Stimulated activated naive CD8-positive, alpha-beta T cell treated with anti-CD3 and anti-CD28 coated beads, Interleukin-15, amount 100 ng/mL, for 72 hours (primary cell): ENCODE measurements at places on chromosomes 2 and 18.

DNA sequence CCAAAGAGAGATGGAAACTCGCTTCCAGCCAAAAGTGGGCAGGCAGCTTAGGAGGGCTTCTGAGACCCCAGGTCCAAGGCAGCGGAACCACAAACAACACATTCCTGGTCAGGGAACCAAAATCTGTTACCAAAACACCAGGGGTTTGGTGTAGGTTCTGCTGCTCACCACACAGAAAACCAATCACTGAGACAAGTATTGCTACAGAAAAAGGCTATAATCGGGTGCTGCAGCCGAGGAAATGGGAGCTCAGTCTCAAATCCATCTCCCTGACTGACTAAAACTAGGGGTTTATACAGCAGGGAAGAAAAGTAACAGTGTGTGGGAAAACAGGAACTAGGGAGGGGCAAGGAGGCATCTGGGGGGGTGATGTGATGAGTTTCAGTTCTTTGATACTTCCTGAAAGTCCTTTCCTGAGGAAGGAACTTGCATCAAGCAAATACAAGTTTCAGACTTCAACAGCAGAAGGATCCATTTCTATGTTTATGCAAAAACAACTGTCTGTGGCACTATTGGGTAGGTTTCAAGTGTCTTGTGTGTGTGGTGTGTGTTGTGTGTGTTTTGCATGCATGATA, 108.0 kb downstream of the FAM168B start:
- no peak for DNase-seq

- DNase-seq = no peak
Measured at GRCh38 chr2:123808243-123808642, 216.8 kb upstream of the CNTNAP5 start.

DNA sequence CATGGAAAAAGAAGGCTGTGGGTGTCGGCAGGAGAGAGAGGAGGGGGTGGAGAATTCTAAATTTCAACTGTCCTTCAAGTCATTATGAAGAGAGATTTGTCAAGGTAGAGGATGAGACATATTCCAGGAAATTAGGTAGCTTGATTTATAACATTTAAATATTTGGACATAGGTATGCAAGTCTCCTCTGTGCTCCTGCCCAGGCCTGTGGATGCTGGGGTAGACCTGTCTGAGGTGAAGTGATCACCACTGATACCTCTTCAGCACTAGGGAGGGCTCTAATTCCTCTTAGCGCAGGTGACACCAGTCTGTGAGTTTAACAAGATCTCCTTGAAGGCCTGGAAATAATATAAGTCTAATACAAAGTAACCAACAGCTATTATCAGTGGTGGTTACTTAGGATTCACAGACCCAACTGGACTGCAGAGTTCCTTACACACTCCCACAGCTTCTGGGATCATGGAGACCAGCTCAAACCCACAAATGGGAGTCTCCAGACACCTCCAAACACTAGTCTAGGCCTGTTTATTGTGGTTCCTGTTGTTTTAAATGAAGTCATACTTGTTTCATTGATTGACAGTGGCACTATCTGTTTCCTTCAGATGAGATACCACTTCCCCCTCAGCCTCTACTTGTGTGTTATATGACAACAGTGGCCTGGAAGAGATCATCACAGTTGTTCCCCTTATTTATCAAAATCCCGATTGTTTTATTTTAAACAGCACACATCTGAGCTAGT, 104.1 kb upstream of the ITPRID2 start:
- DNase-seq = no peak

GRCh38 chr2:96105152-96105915, 11.0 kb downstream of the ADRA2B start:
- DNase-seq = no peak

DNA sequence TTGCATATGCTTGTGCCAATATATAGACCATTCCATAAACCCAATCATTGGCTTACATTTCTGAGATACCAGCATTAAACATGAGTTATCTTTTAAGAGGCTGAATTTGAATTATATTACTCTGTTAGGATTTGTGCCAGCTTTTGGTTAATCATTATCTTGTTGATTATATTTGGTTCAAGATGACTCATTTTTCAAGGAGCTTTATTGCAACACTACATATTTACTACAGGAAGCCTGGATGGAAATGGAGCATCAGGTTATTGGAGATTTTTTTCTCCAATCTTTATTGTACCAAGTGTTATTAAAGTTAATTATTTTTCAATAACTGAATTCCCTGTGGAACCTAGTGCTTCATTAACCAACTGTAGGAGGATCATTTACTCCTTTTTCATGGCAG, 26.4 kb downstream of the EML4 start:
- no peak for DNase-seq

GRCh38 chr2:40680547-40680946, 228.7 kb upstream of the SLC8A1 start:
- DNase-seq = no peak

DNA sequence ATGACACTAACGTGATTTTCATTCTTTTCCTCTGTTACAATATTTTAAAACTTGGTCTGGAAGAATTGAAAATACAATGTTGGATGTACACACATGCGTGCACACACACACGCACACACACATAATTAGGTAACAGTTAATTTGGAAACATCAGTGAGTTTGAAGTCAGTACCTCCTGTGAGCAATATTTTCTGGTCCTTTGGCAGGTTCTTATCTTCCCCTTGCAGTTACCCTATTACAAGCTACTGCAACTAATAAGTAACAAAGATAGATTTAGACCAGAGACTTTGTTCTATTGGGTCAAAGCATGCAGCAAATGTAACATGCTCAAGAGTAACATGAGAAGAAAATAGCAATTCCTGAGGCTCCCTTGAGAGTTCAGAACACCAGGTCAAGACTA, 73.3 kb downstream of the ZNF385B start:
- no peak for DNase-seq

- DNase-seq = no peak
Measured at GRCh38 chr2:156852210-156852609, 405.3 kb upstream of the GALNT5 start.

- DNase-seq = no peak
Measured at GRCh38 chr2:100365434-100365833, 43.1 kb upstream of the LONRF2 start.

- DNase-seq = no peak
Measured at GRCh38 chr2:179593323-179593722, 268.1 kb downstream of the ZNF385B start.

DNA sequence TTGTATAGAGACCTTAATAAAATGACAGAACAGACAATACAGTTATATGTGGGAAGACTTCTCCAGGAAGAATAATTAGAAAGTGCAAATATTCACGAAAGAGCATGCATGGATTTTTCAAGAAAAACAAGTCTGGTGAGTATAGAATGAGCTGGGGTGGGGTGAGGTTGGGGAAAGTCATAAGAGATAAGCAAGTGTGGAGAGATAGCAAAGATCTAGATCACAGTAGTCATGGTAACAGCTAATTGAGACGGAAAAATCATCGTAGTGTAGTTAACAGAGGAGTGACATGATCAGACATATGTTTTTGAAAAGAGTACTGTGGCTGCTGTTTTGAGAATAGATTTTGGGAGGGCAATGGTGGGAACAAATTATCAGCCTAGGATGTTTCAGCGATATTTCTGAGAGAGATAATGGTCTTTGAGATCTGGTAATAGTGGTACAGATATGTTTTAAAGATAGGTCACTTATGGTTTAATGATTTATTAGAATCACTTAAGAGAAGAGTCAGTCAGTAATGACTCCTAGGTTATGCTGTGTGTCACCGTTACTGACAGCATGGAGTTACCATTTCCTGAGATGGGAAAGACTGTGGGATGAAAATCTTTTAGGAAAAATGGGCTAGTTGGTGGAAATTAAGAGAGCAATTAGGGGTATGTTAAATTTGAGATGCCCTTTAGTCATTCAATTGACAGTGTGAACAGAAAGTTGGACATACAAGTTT, 248.5 kb upstream of the SLC8A1 start:
- no peak for DNase-seq

DNA sequence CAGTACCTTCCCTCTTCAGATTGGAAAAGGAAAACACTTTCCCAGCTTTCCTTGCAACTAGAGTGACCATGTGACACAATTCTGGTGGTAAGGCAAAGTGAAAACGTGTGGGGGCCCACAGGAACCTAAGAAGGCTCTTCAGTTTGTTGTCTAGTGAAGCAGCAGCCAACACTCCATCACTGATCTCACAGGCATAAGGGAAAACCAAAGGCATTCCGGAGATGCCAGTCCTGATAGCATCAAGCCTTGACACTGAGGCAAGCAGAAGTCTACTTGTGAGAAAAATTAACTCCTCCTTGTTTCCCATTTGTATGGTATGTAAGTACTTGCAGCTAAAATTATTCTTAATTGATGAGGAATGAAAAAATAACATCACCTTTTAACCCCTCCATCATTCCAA, 88.3 kb downstream of the ETAA1 start:
- DNase-seq = no peak

GRCh38 chr2:71990122-71990521, 157.5 kb downstream of the CYP26B1 start:
- no peak for DNase-seq

DNA sequence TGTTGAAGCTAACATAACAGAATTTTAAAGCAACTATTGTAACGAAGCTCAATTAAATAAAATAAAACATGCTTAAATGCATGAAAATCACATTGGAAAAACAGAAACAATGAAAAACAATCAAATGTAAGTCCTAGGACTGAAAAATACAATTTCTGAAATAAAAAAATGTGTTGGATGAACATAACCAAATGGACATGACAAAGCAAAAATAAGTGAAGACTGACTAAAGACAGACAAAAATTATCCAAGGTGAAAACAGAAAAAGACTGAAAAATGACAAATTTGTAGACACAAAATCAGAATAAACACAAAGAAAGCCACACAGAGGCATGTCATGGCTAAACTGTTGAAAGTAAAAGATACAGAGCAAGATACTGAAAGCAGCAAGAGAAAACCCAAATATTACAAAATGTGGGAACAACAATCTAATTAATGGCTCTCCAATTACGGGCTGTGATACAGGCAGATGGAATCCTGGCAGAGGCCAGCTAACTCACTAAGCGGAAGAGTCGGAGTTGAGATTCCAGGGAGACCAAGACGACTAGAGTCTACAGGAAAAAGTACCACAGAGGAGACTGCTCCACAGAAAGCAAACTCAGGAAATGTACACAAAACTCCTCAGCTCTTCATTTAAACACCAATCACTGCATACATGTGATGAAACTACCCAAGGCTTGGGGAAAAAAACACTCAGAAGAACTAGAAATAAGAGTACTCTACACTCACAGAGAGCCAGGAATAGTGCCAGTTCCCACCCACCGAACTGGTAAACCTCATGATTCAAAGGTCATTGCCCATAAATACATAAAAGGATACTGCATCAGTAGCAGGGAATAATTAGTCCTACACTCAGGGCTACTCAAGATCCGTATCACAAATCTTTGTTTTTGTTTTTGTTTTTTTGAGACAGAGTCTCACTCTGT, 83.6 kb downstream of the ATAD2B start:
- DNase-seq = no peak

GRCh38 chr2:129191530-129191929, 787.9 kb upstream of the RAB6C start:
- no peak for DNase-seq

DNA sequence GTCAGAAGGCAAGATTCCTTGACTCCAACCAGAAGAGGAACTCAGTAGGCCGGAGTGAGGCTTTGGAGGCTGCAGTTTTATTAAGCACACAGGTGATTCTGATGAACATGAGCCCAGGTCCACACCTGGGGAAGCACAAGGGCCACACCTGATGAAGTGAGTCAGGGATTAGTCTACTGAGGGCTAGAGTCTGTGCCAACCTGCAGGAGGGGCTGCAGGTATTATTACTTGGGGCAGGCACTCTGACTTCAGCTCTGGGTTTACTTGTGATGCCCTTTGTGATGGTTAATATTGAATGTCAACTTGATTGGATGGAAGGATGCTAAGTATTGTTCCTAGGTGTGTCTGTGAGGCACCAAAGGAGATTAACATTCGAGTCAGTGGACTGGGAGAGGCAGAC, 75.2 kb upstream of the ZCCHC2 start:
- no peak for DNase-seq

- no peak for DNase-seq
Measured at GRCh38 chr2:233676046-233676445, 4.3 kb downstream of the UGT1A9 start.

DNA sequence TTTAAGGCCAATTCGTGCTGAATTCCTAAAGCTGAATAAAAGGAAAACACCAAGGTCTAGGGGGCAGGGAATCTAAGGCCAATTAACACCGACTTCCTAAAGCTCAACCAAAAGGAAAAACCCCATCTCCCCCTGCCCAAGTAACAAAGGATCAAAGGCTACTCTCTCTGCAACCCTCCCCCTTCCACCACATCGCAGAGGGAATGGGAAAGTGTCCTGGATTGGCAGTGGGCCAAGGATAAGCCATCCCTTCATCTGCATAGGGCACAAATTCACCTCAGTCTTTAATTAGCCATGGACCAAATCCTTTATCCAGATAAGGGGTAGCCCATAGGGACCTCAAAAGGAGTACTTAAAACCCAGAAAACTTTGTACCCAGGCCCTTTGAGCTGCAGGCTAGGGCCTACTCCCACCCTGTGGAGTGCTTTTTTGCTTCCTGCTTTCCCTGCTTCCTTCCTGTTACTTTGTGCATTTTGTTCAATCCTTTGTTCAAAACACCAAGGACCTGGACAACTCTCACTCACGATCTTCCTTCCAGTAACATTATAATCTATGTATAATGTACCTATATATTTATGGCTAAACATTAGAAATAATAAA, 2119.8 kb upstream of the CELF4 start:
- DNase-seq = no peak

GRCh38 chr18:11783716-11784331, 67.4 kb upstream of the CHMP1B start:
- no peak for DNase-seq

DNA sequence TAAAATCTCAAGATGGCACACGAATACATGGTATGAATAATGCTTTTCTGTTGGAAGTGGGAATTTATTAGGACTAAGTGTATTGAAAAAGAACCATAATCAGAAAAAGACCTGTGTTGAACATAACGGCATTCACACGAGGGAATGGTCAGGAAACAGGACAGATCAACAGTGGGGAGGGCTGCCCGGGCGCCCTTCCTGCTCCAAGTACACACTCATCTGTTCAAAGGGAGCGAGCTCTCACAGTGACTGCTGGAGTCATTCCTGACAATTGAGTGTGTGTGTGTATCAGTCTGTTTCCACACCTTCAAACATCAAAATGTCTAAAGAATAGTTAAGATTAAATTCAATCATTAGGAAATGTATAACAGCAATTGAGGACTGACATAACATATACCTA, 167.2 kb downstream of the HDAC4 start:
- DNase-seq = no peak

DNA sequence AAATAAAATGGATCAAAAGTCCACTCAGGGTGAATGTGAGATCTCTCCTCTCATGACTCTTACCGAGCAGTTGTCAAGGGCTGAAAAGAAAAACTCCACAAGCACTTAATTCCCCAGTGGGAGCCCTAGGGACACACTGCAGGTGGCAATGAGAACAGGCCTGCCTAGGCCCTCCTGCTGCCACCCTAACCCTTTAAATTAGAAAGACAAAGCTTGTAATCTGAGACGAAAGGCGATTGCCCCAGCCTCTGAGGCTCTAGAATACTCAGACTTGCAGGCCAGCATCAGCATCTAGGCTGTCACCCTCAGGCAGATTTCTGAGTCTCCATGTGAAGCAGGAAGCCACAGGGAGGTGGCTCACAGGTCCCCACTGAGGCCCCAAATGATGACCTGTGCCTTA, 457.0 kb upstream of the MYT1L start:
- no peak for DNase-seq
